ENCODE measurements at places on chromosomes 12 and 14. TPM values are rescaled to one million over a fixed set of nuclear protein-coding genes. Genes with fewer than 3 reads are reported as not detected.

DNA sequence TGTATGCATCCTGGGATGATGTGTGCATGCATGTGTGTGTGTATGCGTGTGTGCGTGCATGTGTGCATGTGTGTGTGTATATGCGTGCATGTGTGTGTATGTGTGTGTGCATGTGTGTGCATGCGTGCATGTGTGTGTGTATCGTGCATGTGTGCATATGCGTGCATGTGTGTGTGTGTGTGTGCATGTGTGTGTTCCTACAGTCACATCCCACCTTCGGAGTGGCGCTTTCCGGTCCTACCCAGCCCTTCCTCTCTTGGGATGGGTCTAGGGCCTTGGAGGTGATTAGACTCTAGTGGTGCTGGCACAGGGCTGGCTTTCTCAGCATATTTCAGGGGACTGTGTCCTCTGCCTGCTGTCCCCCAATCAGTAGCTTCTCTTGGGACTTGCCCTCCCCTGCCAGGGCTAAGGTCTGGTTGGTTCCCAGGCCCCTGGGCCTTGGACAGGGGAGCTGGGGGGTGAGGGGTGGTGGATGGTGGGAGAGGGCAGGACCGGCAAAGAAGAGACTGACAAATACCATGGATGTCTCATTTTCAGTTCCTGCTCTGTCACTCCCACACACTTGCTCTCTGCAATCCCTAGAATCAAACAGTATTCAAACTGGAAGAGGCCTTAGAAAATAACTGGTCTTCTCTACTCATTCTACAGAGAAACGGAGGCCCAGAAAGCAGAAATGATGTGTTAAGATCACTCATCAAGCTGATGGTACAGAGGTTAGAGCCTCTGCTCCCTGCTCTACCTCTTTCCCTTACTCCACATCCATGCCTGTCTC, 21.9 kb upstream of the FAIM2 start:
- DNase-seq = no peak

GRCh38 chr12:18151036-18151435, 61.0 kb upstream of the RERGL start:
- DNase-seq = no peak

DNA sequence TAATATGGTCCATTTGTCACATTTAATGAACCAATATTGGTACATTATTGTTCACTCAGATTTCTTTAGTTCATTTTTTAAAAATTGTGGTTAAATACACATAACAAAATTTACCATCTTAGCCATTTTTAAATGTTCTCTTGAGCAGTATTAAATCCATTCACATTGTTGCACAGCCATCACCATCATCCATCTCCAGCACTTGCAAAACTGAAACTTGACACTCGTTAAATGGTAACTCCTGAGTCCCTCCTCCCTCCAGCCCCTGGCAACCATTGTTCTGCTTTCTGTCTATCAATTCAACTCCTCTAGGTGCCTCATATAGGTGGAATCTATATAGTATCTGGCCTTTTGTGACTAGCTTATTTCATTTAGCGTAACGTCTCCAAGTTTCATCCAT, 86.4 kb downstream of the ACACB start:
- DNase-seq = no peak

DNA sequence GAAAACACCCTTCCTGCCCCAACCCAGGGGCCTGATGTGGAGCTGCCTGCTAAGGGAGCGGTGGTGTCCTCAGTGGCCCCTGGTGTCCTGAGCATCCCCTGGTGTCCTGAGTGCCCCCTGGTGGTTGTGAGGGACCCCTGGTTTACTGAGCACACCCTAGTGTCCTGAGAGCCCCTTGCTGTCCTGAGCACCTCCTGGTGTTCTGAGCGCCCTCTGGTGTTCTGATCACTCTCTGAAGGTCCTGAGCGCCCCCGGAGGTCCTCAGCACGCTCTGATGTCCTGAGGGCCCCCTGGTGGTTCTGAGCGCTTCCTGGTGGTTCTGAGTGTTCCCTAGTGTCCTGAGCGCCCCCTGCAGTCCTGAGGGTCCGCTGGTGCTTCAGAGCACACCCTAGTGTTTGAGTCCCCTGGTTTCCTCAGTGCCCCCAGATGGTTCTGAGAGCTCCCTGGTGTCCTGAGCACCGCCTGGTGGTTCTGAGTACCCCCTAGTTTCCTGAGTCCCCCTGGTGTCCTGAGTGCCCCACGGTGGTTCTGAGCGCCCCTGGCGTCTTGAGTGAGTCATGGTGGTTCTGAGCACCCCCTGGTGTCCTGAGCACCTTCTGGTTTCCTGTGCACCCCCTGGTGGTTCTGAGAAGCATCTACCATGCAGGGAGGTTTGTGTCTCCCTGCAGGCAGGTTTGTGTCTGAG, 1004.2 kb downstream of the TMEM121 start:
- no peak for DNase-seq

DNA sequence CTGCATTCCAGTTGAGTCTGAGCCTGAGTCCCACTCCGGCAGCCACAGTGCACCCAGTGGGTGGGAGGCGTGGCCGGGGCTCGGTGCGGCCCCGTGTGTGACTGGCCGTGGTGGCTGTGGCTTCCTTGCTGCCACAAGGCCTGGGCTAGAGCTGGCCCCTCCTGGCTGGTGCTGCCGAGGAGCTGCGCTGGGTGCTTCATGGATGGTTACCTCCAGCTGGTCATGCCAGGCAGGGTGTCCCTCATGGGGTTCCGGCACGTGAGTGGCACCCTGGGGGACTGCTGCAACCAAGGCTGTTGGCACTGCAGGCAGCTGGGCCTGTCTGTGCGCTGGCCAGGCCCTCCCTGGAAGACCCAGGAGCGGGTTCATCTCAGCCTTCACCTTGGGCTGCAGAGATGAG, 62.7 kb downstream of the KIF26A start:
- DNase-seq = no peak

DNA sequence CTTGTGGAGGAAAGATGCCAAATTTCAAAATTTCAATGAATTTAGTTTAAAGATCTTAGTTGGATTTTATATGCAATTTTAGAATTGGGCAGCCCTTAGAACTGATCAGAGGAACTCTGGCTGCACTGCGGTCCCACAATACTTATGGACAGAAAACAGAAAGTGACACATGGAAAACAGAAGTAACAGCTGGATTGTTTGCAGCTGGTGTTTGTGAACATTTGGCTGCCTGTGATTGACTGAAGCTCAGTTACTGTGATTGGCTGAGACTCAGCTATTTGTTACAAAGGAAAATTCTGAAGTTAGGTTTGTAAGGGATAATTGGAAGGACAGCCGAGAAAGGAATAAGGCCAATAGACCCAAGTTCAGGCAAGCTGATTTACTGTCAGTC, 10.0 kb upstream of the KRT86 start:
- DNase-seq = no peak

DNA sequence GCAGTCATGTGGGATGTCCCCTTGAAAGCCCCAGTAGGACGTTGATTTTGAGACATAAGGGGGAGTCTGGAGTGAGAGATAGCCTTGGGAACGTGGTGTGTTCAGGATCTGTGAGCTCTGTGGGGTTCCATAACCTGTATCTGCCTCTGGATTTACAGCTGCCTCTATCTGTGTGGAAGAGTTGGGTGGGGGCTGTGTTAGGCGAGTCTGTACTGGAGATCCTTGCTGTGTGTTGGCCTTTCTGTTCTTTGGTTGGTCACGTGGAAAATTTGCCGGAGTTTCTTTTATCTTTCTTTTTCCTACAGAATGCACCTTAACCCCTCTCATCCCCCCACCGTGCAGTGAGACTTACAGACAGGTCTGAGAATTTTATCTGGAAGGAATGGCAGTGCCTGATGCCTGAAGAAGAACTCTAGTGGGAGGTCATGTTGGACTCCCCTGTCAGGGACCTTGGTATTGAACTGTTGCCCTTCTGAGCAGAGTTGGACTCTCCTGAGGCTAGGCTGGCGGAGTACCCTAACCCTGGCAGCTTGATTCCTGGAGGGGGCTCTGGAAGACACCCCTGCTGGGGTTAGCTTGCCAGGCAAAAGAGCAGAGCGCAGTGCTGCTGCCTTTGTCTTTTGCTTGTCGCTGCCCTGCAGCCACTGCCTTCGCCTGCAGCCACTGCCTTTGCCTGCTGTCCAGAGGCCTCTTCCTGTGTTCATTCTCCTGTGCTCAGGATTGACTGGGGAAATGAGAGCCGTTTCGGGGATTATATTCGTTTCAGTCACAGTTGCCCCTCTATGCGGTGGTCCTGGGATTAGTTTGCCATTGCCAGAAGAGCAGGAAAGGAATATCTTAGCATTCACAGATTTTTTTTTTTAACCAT, 34.1 kb downstream of the ZNF664 start:
- no peak for DNase-seq

DNA sequence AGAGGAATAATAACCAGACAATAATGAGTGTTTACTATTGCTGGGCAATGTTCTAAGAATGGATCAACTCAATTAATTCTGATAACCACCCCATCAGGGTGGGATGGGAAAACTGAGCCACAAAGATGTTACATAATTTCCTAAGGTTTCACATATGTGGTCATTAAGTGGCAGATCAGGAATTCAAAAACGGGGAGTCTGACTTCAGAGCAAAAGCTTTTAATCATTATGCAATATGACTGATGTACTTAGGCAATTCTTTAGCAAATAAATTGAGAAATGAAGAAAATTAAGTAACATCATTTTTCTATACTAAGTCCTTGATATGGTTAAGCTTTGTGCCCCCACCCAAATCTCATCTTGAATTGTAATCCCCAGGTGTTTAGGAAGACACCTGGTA, 53.4 kb downstream of the PLCZ1 start:
- DNase-seq = no peak

DNA sequence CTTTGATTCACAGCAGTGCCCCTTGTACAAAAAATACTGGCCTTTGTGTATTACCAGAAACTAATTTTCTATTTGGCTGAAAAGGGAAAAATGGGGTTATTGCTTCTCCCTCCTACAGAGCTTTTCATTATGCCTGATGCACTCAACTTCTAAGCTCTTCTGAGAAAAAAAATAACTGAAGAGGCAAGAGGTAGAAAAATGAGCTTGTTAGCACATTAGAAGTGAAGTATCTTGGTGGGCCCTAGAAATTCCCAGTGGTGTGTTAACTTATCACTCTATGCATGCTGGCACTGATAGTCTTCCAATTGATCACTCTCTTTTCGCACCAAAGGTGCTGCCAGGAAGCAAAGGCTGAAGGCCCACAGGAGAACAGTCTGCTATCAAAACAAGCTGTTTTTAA, 17.1 kb downstream of the INSM2 start:
- no peak for DNase-seq

GRCh38 chr14:26719514-26719913, 121.7 kb upstream of the NOVA1 start:
- no peak for DNase-seq

- DNase-seq = no peak
Observed at GRCh38 chr12:83018088-83018487, 331.4 kb downstream of the TMTC2 start.

The CLEC4A gene
- not detected for total RNA-seq

The CD69 gene
- 32.5 TPM for total RNA-seq

The FGF23 gene
- not detected for total RNA-seq

The MMP19 gene
- total RNA-seq = 0.99 TPM

The FOXN4 gene
- not detected for total RNA-seq

Data from glomerular endothelial cell (primary cell).